ENCODE measurements at places on chromosomes 12 and 14.

- DNase-seq, result no peak
Measured at GRCh38 chr12:96177013-96177412, 17.2 kb upstream of the ELK3 start.

- no peak for DNase-seq
Measured at GRCh38 chr12:59708484-59708883, 112.7 kb downstream of the SLC16A7 start.

DNA sequence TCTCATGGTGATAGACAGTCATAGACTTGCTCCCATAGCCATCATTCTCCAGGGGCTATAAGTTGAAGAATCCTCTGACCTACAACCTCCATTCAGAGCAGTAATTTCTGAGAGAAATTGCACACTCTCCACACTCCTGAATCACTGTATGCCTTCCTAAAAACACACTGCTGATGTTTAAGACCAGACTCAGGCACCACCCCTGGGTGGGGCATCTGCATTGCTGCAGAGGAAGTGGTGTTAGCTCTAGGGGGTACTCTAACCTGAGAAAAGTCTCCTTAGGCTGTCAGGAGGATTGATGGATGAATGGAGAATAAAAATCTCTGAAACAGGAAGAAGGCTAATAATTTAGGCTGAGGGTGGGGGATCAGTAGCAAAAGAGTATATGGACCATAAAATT lies 436.1 kb downstream of the DAD1 start:
- DNase-seq, result no peak

DNA sequence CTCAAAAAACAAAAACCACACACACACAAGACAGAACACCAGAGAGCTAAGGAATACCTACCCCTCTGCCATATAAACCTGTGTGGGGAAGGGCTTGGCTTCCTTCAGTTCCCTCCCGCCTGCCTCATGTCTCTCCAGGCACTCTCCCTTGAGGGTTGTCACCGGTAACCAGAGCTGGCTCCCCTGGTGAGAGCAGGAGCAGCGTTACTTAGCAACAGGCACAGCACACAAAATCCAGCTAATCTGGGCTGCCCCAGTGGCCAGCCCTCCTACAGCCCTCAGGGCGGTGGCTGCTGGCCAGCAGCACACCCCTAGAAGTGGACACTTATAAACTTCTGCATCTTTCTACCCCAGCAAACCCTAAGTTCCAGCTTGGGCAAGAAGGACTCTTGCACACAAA lies 21.6 kb upstream of the NR4A1 start:
- no peak for DNase-seq

- DNase-seq, result no peak
Measured at GRCh38 chr14:94484481-94484880, 8.5 kb upstream of the SERPINA9 start.

DNA sequence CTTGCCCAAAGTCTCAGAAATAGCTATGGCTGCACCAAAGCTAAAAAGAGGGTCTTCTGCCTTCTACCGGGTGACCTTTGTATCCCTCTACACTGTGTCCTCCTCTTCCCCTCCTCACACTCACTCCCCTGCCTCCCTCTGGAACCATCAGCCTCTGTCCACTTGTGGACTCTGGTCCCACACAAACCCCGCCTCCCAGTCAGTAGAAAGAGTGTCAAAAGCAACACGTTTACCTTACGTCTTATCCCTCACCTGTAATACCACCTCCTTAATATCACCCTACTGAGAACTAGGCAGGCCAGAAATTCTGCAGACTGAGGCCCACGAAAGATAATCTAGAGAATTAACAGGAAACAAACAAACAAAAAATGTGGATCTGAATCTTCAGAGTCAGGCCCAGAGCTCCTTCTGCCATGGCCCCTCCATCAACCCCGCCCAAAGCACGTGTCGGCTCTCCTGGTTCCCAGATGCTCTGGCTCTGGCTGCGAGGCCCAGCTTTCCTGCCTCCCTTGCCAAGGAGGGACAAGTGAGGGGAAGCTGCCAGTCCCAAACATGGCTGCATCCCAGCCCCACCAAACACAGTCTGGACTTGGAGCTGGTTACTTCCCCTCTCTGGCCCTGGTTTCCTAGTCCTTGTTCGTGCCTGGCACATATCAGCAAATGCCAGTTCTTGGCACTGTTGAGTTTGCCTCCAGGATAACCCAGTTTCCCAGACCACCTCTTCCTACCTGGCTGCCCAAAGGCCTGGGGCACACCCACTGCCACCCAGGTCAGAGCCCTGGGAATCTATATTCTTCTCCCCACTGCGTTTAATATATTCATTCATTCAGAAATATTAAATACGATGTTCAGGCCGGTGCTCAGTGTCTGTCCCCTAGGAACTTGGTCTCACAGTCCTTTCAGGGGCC lies 2.7 kb downstream of the ACTN1 start:
- DNase-seq, result no peak

DNA sequence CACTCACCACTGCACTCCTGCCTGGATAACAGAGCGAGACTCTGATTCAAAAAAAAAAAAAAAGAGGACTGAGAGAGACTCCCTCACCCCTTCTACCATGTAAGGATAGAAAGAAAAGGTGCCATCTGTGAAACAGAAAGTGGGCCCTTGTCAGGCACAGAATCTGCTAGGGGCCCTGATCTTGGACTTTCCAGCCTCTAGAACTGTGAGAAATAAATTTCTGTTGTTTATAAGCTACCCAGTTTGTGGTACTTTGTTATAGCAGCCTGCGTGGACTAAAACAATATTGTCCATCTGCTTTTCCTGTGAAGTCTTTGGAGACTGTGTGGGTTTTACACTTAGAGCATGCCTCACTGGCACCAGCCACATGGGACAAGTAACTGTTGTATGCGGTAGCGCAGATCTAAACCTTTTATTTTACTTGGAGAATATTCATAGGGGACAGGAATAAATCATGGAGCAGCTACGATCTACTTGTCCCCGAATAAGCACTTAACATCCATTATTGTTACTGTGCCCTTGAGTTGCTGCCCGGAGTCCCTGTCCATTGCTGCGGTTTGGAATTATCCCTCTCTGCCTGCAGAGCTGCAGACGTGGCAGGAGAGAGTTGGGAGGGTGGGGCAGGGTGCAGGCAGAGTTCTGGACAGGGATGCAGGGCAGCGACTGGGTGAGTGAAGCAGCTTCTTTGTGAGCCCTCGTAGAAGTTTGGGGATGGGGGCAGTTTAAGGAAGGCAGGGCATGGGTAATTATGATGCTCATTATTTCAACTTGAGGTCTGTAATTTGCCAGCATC lies 52.4 kb upstream of the STON2 start:
- DNase-seq, result no peak

DNA sequence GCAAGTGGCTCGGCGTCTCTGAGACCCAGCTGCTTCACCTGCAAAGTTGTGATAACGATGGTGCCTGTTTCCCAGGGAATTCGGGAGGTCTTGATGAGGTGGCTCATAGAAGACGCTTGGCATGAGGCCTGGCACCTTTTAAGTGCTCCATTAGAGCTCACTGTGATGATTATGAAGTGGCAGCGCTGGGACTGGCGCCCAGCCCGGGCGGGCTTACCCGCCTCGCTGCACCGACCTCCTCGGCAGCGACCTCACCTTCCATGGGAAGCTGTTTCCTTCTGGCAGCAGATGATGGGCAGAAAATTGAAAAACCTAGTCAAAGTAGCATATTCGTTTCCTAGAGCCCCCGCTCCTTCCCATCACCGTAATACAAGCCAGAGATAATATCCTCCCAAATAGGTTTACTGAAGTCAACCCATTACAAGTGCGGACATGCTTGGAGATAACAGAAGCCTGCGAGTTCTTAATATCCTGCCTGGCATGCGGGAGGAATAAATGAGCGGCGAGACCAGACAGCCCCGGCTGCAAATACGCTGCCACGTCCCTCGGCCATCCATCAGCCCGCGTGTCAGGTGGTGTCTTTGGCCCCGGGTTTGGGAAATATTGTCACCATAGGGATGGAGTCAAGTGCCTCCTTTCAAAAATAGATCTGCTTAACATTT lies 35.2 kb upstream of the DLK1 start:
- DNase-seq, result no peak

GRCh38 chr12:45623221-45623620 lies 106.3 kb upstream of the ARID2 start:
- DNase-seq, result no peak

DNA sequence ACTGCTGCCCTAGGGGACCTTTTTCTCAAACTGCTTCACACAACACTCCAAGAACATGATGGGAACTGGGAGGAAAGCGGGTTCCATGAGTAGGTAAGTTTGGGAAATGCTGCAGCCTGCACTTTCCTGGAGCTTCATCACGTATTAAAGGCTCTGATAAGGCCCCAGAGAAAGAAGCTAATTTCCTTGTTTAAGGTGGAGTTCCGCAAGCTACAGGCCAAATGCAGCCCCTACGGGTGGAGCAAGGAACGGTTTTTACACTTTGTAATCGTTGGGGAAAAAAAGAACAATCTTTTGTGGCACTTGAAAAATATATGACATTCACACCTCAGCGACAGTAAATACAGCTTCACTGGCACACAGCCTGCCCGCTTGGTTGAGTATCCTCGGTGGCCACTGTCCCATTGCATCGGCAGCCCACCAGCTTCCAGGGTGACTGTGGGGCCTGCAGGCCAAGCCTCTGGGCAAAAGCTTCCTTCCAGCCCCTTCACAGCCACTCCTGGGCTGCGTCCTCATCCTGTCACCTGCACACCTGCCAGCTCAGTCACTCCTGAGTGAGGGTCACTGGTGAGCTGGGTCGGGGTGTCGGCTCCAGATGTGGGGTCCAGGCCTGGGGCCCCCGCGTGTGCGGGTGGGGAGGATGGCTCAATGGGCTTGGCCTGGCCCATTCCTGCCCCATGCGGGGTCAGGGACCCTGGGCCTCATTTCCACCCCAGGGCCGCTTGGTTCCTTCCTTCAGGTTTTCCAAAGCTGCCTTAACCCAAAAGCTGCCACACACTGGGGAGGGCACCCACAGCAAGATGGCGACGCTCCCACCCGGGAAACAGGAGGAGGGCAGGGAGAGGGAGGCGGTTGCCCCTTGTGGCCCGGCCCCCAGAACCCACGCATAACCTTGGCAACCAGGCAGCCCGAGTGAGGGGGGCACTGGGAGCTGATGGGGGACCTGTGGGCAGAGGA lies 2.4 kb downstream of the AMN start:
- DNase-seq, result no peak

DNA sequence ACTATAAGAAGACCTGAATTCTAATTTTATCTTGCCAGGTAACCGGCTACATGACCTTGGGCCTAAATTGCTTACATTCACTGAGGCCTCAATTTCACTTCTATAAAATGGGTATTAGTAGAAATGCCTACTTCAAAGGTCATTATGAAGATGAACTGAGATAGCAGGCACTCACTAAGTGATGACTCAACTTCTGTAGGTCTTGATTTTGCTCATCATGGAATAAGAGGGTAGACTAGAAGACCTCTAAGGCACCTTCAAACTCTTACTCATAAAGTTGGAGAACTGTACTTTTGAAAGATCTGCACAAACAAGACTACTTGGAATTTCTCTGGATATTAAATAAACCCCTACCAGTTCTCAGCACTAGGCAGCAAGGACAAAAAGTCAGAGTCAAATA lies 39.3 kb upstream of the FRMD6 start:
- no peak for DNase-seq

DNA sequence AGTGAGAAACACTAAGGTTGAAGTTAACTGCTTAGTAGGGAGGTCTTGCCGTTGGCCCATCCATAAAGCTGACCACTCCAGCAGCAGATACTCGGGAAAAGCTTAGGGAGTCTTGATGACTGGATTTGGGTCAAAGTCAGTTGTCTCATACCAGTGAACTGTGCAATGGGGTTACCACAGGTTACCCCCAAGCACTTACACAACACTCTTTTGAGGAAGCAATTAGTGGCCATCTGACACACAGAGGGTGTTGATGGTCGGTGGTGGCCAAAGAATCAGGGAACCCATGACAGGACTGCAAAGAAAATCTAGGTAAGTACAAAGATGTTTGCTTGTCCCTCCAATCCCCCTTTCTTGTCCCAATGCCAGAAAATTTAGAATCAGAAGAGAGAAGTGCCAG lies 410.2 kb downstream of the APAF1 start:
- DNase-seq, result no peak
